ENCODE measurements at places on chromosomes 5 and 9. TPM values are rescaled to one million over a fixed set of nuclear protein-coding genes. Genes with fewer than 3 reads are reported as not detected.

DNA sequence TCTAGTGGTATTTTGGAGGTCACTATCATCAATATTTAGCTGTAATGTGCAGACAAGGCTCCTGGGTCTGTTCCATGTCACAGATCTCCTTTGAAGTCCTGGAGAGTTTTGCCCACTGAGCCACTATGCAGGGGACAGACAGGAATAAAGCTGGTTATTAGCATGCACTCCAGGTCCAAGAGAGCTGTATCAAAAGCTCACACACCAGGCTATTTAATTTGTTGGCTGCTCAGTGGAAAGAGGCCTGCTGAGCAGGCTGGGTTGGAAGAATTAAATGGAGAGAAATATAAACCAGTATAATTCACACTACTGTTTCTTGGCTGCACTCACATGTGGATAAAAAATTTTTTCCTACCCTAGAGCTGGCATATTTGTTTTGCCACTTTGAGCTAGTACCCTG is 113.8 kb upstream of the TAF11L2 start:
- no peak for DNase-seq

DNA sequence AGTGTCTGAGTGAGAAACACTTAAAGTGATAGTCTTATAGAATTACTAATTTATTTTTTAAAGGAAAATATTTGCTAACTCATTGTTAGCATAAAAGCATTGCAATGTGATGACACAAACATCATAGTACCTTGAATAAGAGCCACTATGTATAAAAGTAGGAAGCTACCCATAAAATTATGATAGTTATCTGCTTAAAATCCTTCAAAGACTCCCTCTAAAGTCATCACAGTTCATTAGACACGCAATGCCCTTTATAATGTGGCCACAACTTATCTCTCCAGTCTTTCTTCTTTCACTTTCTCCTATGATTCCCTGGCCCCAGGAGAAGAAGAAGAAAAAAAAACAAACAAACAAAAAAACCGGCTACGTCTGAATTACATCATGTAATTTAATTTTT is 1144.0 kb upstream of the NUDT12 start:
- no peak for DNase-seq

DNA sequence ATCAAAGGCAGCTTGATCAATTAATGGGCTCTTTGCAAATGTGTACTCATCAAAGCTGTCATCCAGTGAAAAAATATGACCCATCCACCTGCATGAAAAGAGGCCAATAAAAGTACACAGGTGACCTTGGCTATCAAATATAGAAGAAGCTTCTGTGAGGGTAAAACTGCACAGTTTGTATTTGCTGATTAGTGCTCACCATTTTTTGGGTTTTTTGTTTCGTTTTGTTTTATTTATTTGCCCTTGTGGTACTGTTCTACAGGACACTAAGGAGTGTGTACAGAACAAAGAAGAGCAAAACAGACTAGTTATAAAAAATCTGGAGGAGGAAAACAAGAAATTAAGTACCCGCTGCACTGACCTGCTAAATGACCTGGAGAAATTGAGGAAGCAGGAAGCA is 101.3 kb downstream of the CNTLN start:
- no peak for DNase-seq

ADRA1B gene
- 2.9 TPM for total RNA-seq

DNA sequence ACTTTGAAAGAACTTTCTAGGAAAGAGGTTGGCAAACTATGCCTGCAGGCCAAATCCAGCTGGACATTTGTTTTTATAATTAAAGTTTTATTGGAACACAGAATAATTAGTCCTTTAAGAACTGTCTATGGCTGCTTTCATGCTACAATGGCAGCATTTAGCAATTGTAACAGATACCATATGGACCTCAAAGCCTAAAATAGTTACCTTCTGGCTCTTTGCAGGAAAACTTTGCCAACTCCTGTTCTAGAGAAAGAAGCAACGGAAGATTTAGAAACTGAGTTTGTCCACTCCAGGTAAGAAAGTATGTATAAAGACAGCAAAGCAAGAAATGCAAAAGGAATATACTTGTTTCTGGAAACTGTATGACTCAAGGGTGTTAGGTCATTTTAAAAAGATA is 281.7 kb upstream of the TRPM3 start:
- no peak for DNase-seq

DNA sequence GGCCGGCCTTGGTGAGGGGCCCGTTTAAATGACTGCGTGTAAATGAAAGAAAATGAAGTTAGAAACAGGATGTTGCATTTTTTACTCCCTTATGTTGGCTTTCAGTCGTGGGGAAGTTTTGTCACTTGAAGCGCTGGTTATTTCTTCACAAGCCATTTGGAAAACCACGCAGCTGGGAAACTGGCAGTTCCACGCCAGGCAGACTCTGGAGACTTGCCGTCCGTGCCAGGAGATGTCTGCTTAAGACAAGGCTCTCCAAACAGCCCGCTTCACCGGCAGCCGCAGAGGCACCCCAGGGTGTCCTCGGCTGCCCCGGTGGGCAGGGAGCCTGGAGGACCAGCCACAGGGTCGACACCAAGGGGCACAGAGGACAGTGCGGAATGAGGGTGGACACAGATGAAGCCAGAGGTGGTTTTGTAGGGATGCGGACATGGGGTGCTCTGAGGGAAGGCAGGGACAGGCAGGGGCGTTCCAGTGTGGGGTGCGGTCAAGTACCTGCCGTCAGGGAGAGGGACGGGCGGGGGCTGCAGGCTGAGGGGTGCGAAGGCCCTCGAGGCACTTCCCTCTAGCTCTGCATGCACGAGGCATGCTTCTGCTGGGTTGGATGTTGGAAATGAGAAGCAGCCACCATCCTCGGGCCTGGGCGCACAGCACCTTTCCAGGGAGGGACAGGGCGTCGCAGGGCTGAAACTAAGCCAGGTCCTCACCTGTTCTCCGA is 11.1 kb upstream of the AJM1 start:
- DNase-seq: peak; percentile 12

ORM2 gene
- 1.6 TPM for total RNA-seq

DNA sequence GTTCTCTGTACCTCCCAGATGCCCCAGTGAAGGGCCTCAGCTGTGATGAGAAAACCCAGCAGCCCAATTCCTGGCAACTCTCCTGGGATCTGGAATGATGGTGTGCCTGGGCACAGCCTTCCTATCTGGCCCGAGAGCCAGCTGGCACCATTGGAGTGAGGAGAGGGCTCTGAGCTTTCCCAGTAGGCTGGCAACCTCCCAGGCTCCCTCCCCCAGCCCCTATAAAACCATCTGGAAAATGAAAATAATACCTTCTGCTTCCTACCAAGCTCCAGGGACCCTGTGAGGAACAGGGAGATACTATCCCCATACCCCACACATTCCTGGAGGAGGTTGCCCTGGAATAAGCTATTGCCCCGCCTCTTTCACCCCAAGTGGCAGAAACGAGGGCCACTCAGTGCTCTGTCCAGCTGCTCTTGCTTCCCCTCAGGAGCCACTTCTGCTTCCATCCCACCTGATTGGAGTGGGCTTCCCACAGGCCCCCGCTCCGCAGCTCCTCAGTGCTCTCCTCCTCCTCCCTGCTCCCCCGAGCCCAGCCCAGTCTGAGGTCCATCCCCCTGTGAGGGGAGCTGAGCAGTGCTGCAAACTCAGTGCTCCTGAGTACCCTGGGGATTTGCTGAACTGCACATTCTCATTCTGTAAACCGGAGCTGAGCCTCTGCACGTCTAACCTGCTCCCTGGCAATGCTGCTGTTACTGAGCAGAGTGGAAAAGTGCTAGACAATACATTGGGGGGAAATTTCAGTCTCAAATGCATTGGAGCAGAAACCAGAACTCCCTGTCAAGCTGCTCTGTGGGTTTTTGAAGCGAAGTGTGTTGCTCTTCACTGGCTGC is 74.7 kb downstream of the THBS4 start:
- peak; percentile 29 for DNase-seq

DNA sequence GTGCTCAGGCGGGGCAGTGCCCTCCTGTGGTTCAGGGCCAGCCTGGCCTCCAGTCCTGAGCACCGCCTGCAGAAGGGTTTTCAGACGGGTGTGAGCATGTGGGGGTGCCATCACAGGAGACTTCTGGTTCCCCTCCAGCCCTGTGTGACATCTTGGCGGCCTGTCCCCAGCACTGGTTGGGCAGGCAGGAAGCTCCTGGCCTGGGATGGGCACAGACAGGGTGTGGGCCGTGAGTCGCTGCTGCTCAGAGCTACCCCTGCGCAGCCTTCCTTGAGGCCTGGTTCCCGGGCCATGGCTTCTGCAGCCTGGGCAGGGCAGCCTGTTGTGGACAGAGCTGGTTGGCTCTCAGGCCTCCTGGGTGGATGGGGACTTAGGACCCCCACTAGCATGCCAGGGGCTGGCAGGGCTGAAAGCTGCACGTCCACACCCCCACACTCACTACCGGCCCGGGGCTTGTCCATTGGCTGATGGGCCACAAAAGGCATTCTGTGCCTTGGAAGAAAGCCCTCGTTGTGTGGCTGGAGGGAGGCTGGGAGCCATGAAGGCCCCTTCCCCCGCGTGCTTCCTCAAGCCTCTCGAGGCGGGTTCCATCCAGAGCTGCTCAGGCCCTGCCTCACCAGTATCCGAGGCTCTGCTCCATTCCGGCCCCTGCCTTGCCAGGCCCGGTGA is 58.7 kb downstream of the RXRA start:
- no peak for DNase-seq

SH2D3C gene
- 18.4 TPM for total RNA-seq

GRCh38 chr5:123000731-123001130 is 35.8 kb downstream of the PPIC start:
- DNase-seq: no peak

GRCh38 chr9:113692256-113692655 is 183.9 kb upstream of the ZNF618 start:
- no peak for DNase-seq

Measured in left cardiac atrium (tissue), 4 donors.